ENCODE measurements at places on chromosomes 16 and 17.

DNA sequence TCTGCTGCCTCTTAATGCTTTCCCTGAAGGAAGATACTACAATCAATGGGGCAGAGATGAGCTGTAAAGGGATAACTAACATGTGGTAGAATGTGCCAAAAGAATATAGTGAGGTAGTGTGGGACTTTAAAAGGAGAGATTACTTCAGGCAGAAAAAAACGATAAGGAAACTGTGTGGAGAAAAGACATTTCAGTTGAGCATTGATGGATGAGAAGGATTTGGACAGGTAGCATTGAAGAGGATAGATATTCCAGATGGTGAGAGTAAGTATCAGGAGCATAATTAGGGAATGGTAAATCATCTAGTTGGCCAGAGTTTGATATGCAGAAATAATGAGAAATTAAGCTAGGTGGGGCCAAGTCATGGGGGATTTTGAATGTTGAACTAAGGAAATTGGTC, 97.3 kb downstream of the NLK start:
- DNase-seq = no peak

DNA sequence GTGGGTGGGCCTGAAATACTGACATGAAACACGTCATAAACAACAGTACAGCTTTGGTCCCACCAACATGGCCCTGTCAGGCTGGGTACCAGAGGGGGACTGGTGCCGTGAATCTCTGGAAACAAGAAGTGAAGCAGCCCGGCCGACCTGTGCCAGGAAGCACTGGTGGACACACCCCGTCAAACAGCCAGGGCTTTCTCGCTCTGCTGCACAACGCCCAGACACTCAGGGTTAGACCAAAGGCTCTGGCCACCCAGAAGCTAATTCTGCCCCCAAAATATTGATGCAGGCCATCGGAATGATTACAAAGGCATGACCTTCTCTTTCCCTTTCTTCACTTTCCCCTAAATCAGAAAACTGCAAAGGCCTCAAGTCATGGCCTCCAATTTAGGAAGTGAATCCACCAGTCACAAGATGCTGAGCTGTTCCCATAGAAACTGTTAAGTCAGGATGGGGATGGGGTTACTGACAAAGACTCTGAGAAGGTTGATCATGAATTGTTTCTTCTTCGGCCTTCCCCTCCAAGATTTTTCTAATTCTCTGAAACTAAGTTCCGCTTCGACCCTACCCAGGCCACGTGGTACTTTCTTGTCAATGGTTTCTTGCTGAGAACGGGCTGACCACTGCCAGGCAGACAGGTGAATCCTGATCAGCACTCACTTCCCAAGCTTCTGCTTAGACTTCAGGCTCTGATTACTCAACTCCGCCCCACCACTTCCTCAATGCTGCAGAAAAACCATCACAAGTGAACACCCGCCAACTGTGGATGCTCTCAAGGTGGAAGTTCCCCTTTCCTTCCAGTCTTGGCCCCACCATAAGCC, 6.7 kb downstream of the PITPNA start:
- no peak for DNase-seq

GRCh38 chr16:65002265-65002664, 119.6 kb downstream of the CDH11 start:
- no peak for DNase-seq

GRCh38 chr16:4015275-4016004, 100.8 kb downstream of the ADCY9 start:
- no peak for DNase-seq

GRCh38 chr16:56748826-56749225, 18.9 kb downstream of the NUP93 start:
- no peak for DNase-seq

- no peak for DNase-seq
Observed at GRCh38 chr17:64628641-64629040, 33.5 kb downstream of the SMURF2 start.

GRCh38 chr17:40063187-40063771, 514 bp downstream of the THRA start:
- no peak for DNase-seq

DNA sequence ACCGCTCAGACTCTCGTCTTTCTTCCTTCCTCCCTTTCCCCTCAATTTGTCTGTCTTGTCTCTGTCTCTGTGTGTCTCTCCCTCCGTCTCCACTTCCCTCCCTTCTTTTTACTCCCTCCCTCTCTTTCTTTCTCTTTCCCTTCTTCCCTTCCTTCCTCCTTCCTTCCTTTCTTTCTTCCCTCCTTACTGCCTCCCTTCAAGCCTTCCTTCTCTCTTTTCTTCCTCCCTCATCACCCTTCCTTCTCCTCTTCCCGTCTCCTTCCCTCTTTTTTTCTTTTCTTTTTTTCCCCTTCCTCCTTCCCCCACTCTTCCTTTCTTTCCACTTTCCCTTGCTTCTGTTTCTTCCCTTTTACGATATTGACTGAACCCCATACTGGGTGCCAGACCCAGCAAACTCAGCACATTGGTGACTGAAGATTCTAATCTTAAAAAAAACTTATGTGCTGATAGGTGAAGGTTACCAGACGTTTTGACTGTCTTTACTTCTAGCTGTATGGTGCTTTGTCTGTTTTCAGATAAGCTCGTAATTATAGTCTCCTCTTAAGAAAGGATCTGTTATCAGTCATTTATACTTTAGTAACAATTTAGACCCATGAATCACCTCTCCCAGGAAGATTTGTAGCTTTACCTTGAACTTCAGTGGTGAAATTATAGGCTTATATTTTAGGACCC, 481 bp upstream of the BRD7 start:
- DNase-seq = no peak

GRCh38 chr17:47918006-47918405, 22.0 kb downstream of the SP2 start:
- DNase-seq = no peak

DNA sequence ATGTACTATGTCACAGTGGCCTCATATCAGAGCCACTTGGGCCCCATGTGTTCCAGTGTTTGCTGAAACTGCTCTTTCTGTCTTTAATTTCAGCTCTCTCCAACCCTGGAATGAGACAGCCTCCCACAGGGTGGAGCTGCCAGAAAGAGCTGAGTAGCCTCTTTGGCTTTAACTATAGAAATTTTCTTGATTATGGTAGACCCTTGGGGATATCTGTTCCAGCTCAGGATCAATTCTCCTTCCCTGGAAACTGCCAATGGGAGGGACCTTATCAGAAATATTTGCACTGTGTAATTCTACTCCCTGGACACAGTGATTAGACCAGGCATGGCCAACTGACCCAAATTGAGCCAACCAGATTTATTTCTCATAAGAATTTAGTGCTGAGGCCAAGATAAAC, 39.0 kb upstream of the KDM8 start:
- no peak for DNase-seq

GRCh38 chr17:75308732-75309629, 19.7 kb upstream of the SLC25A19 start:
- no peak for DNase-seq

DNA sequence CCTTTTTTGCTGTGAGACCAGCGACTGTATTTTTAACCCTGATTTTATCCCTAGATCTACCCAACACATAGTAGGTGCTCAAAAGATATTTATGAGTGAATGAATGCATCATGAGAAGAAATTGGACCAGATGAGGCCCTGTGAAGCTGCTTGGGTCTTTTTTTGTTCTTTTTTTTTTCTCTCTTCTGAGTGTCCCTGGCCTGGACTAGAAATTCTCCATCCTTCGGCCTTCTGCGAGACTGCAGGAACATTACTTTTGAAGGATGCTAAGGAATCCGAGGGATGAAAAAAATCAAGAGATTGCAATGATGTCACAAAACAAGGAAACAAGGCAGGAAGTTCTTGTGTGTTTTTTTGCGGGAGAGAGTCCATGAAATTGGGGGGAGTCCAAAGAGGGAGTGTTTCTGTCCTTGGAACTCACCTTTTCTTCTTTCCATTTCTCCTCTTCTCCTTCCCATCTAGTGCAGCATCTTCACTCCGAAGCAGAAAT, 560 bp upstream of the RUSF1 start:
- DNase-seq = peak; percentile 71

DNA sequence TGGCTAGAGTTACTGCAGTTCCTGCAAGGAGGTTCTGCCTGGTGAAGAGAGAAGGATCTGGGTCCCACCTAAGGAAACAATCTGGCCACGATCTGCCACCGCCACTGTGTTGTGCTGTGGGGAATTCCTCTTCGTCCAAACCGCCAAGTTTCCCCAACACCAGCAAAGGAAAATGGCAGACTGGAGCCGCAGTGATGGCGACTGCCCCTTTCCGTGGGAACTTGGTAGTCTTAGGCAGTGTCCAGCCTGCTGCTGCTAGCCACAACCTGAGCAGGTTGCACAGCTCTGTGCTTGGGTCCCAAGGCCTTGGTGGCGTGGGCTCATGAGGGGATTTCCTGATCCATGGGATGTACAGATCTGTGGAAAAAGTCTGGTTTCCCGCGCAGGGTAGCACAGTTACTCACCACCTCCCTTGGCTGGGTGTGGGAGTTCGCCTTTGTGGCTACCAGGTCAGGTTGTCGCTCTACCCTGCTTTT, 28.6 kb downstream of the NFATC3 start:
- DNase-seq = no peak

DNA sequence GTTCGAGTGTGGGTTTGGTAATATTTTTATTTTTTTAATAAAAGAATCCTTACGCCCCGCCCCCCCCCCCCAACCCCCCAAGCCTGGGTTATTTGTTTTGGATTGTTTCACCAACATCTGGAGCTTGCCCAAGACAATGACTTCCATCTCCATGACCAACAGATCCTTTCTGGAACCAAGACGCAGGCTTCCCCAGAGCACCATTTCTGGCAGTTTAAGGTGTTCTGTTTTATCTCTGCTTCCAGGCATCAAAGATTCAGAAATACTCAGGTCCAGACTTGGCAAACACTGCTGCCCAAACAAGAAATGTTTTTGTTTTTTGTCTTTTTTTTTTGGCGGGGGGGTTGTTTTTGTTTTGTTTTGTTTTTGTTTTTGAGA, 56.1 kb downstream of the PLXDC1 start:
- no peak for DNase-seq

DNA sequence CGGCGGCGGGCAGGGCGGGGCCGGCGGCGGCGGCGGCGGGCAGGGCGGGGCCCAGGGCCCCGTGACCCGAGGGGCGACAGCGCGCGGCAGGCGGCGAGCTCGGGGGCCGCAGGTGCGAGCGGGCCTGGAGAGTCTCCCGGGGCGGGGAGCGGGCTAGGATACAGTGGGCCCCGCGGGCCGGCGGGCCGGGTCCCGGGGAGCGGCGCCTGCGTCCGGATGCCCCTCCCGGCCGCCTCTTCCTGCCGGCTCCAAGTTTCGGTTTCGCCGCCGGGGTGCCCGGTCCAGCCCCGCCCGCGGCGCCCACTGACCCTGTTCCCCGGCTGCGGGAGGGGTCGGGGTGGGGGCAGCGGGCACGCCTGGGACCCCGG, at the start of gene RNF213:
RNF213 (plus strand) TSS at position 62 of the 368 bp plus-strand sequence. CDS start 2,830 bp downstream, outside the sequence.
- peak; percentile 53 for DNase-seq

- no peak for DNase-seq
Observed at GRCh38 chr16:12496186-12496585, 307.5 kb downstream of the CPPED1 start.

- DNase-seq = no peak
Observed at GRCh38 chr17:43578699-43579565, 32.8 kb upstream of the ETV4 start.

DNA sequence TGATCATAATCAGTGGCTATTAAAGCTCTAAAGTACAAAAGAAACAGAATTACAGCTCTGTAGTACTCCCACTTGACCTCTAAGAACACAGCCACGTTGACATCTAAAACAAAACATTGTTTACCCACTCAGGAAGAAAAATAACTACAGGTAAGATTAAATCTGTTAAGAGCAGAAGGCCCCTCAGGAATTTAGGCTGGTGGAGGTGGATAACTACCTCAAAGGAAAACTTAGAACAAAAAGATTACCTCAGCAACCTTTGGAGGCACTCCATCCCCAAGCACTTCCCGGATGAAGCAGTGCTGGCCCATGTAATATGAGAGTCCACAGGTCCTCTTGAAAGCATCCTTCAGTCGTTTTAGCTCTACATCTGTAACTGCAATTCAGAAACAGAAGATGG, 46.7 kb downstream of the USP32 start:
- no peak for DNase-seq

GRCh38 chr16:58842746-58843145, 108.6 kb upstream of the GOT2 start:
- DNase-seq = no peak

Measured in RKO (cell line).